Airway epithelial cell (primary cell): ENCODE measurements at places on chromosomes 3 and 15. TPM values are rescaled to one million over a fixed set of nuclear protein-coding genes. Genes with fewer than 3 reads are reported as not detected.

Gene GXYLT2
- total RNA-seq: 5.5 and 10.7 TPM in 2 replicates

Gene ROPN1
- not detected in 2 replicates for total RNA-seq

Gene POPDC2
- 0.14 and 0.65 TPM in 2 replicates for total RNA-seq

Gene B2M
- 482 and 517 TPM in 2 replicates for total RNA-seq
